ENCODE measurements at places on chromosomes 2 and 18. TPM values are rescaled to one million over a fixed set of nuclear protein-coding genes. Genes with fewer than 3 reads are reported as not detected.
A peak's percentile ranks its signal among the peaks of the same experiment; 100 is the strongest.

Gene ZSWIM2
- not detected for total RNA-seq

GRCh38 chr18:46332921-46333341, 228.7 kb downstream of the HAUS1 start:
- peaks cover 7% of the 10 kb centered on the region for H3K4me1 ChIP-seq
- H3K27me3 ChIP-seq = peaks cover 20% of the 10 kb centered on the region
- DNase-seq = no peak
- no peak overlapping the region for H3K27ac ChIP-seq

Gene LIMS4
- total RNA-seq = not detected

Gene CRYBA2
- not detected for total RNA-seq

Gene TLX2
- total RNA-seq = not detected

DNA sequence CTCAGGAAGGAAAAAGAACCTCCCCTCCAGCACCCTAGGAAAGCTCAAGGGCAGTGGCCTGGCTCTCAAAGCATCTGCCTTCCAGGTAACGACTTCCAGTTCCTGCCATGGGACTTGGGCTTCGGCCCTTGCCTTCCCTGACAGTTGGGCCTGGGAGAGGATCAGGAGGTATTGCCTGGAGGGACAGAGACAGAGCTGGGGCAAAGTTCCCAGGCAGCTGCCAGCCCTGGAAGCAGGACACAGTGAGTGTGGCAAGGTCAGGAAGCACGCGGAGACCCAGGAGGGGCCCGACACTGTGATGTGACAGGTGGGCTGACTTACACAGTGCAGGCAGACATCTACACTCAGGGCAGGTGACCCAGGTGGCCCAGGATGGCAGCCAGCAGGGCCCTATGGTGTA, 87.5 kb upstream of the BOD1L2 start:
- H3K27me3 ChIP-seq = no peaks in the 10 kb centered on the region
- DNase-seq = no peak
- H3K27ac ChIP-seq = no peak overlapping the region
- no peaks in the 10 kb centered on the region for H3K36me3 ChIP-seq
- H3K4me3 ChIP-seq = no peak overlapping the region

GRCh38 chr2:88429929-88430328, 22.6 kb downstream of the FOXI3 start:
- no peaks in the 10 kb centered on the region for H3K4me1 ChIP-seq
- no peaks in the 10 kb centered on the region for H3K27me3 ChIP-seq
- no peak for DNase-seq
- H3K27ac ChIP-seq = no peak overlapping the region
- H3K4me3 ChIP-seq = no peak overlapping the region
- no peaks in the 10 kb centered on the region for H3K36me3 ChIP-seq

- no peaks in the 10 kb centered on the region for H3K27me3 ChIP-seq
- no peak overlapping the region for H3K27ac ChIP-seq
- H3K36me3 ChIP-seq = no peaks in the 10 kb centered on the region
- no peak for DNase-seq
- H3K4me1 ChIP-seq = no peaks in the 10 kb centered on the region
Observed at GRCh38 chr18:44946529-44947113, 265.9 kb downstream of the SETBP1 start.

DNA sequence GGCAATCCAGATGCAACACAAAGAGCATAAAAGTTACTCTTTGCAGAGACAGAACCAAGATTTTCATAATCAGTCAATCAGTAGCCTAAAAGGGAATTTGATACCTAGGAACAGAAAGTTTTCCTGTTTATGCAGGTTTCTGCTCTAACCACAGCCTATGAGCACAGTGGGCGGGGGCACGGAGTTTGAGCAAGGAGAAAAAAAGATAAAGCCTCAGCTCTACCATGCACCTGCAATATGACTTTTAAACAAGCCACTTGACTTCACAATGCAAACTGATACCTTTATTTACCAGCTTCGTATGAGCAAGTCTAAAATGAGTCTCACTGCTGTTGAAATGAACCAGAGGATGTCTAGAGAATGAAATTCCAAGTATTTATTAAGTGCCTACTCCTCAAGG, 5.6 kb upstream of the LRATD1 start:
- no peak overlapping the region for H3K4me3 ChIP-seq
- H3K27ac ChIP-seq = no peak overlapping the region
- no peak for DNase-seq
- no peaks in the 10 kb centered on the region for H3K4me1 ChIP-seq
- no peaks in the 10 kb centered on the region for H3K27me3 ChIP-seq

DNA sequence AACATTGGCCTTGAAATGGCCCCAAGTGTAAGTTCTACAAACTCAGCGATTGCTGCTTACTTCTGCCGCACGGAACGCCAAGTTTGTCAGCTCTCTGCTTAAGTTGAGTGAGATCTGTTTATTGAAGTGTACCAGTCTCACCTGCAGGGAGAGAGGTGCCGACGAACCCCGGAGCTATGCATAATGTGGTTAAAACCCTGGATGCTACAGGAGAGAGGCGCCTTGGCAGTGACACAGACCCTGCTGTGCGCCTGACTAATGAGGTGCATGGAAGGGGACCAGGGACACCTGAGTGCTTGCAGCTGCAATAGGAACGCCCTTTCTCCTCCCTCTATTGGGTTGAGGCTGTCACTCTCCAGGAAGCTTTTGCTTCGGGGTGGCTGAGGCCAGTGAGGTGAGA, 979 bp downstream of the SLC9A2 start:
- DNase-seq = no peak
- H3K27ac ChIP-seq = no peak overlapping the region
- H3K36me3 ChIP-seq = no peaks in the 10 kb centered on the region

Gene SPR
- total RNA-seq = 22.0 TPM

DNA sequence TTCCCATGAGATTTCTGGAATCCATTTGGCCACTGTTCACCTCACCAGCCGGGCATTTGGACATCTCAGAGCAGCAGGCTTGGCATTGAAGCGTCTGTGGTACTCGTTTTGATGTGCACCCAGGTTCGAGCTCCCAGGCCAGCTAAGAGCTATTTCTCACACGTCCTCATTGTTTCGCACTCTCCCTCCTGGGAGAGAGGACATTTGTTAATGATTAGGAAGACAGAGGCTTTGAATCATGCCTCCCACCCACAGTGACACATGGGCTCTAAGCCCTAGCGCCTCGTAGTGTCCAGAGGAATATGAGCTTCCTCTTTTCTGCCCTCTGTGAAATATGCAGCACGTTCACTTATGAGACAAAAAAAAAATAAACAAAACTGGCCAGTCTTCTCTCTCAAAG, 361.8 kb downstream of the RND3 start:
- H3K27me3 ChIP-seq = no peaks in the 10 kb centered on the region
- no peaks in the 10 kb centered on the region for H3K4me1 ChIP-seq
- no peak overlapping the region for H3K4me3 ChIP-seq
- no peaks in the 10 kb centered on the region for H3K36me3 ChIP-seq
- H3K27ac ChIP-seq = no peak overlapping the region

Gene PLEKHA3
- total RNA-seq = 7.2 TPM

Gene CELF4
- total RNA-seq = not detected

DNA sequence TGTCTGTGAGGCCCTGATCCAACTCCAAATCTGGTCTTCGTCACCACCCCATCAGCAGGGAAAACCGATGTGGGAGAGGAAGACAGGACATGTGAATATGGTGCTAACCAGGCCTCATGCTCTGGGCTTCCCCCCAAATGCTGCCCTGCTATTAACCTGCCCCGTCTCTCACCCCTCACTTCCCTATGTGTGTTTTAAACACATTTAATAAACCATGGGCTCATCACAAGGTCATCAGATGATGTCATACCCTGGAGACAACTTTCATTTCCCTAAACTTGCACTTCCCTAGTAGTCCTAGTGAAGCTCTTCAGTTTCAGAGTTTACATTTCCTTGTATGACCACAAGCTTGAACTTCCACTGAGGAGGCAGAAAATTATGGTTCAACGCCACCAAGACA, 49.9 kb downstream of the CD8B2 start:
- no peaks in the 10 kb centered on the region for H3K4me1 ChIP-seq
- no peak overlapping the region for H3K4me3 ChIP-seq
- H3K36me3 ChIP-seq = no peaks in the 10 kb centered on the region
- DNase-seq = no peak

DNA sequence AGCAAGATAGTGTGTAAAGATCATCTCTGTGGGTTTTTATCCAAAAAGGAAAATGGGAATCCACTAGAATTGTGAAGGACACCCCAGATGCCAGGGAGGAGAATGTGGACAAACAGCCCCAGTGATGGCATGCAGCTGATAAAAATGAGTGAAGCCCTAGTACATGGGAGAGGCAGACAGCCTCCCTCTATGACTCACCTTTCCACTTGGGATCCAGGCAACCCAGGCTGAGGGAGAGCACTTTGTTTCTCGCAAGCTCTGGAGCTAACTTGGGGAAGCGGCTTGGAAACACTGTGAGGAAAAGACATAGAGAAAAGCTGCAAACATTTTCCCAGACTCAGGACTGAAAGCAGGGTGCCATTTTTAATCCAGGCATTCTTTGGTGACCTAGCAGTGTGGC, 5.3 kb upstream of the FLACC1 start:
- no peaks in the 10 kb centered on the region for H3K27me3 ChIP-seq
- no peak for DNase-seq
- H3K4me1 ChIP-seq = no peaks in the 10 kb centered on the region
- no peaks in the 10 kb centered on the region for H3K36me3 ChIP-seq
- H3K4me3 ChIP-seq = no peak overlapping the region

GRCh38 chr2:143758629-143759330, 629.6 kb downstream of the ARHGAP15 start:
- DNase-seq = no peak
- no peaks in the 10 kb centered on the region for H3K27me3 ChIP-seq
- H3K4me1 ChIP-seq = no peaks in the 10 kb centered on the region
- no peak overlapping the region for H3K4me3 ChIP-seq
- no peaks in the 10 kb centered on the region for H3K36me3 ChIP-seq

Gene IL18RAP
- 0.22 TPM for total RNA-seq

GRCh38 chr2:7694076-7694985, 777.1 kb downstream of the RNF144A start:
- H3K4me3 ChIP-seq = no peak overlapping the region
- H3K27ac ChIP-seq = no peak overlapping the region
- no peaks in the 10 kb centered on the region for H3K36me3 ChIP-seq
- H3K4me1 ChIP-seq = no peaks in the 10 kb centered on the region
- no peak for DNase-seq

Gene TSGA10
- 11.3 TPM for total RNA-seq

Gene FMNL2
- 100 TPM for total RNA-seq

- H3K27ac ChIP-seq = peak within 1 kb of the TSS; percentile 63
- peak within 1 kb of the TSS; percentile 49 for H3K4me3 ChIP-seq
- H3K36me3 ChIP-seq = no peaks in the 10 kb centered on the region
- DNase-seq = peak; percentile 65
- peaks cover 30% of the 10 kb centered on the region for H3K4me1 ChIP-seq
Observed at GRCh38 chr2:219253753-219254589, at the start of gene TUBA4A. TUBA4A (minus strand) TSS chr2:219253918; CDS start chr2:219253858, 60 bp downstream.

- DNase-seq = no peak
- no peak overlapping the region for H3K4me3 ChIP-seq
- no peaks in the 10 kb centered on the region for H3K4me1 ChIP-seq
- H3K27ac ChIP-seq = no peak overlapping the region
- no peaks in the 10 kb centered on the region for H3K27me3 ChIP-seq
- no peaks in the 10 kb centered on the region for H3K36me3 ChIP-seq
Observed at GRCh38 chr2:71605173-71605641, 151.8 kb downstream of the DYSF start.

Gene STPG4
- total RNA-seq = 2.6 TPM

DNA sequence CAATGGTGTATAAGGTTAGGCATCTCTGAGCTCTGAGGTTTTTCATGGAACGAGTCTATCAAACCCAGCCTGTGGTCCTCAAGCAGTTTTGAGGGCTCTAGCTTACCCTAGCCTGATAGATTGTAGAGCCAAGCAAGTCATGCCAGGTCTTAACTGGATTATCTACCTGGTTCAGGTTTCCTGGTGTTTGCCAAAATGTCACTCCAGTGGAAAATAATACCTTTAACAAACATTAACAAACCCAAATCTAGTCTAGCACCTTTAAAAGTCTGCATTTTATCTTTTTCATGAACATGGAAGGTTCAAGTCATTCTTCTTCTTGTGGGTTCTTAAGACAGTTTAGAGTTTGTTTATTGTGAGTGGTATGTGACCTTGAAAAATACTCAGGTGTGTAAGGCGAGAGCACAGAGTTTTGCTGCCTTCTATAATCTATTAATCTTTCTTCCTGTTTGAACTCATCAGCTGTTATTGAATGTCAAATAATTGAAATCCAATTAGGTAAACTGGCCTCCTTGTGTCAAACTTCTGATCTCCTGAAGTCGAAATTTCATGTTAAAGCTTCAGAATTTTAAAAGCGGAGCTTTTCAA, 13.4 kb upstream of the ADGRF3 start:
- no peak for DNase-seq
- no peaks in the 10 kb centered on the region for H3K27me3 ChIP-seq
- H3K4me1 ChIP-seq = no peaks in the 10 kb centered on the region

Gene SRD5A2
- total RNA-seq = not detected

GRCh38 chr2:20040489-20041172, 10.8 kb downstream of the LAPTM4A start:
- H3K27me3 ChIP-seq = no peaks in the 10 kb centered on the region
- H3K36me3 ChIP-seq = peaks cover 51% of the 10 kb centered on the region
- no peak for DNase-seq
- no peaks in the 10 kb centered on the region for H3K4me1 ChIP-seq
- H3K27ac ChIP-seq = no peak overlapping the region

DNA sequence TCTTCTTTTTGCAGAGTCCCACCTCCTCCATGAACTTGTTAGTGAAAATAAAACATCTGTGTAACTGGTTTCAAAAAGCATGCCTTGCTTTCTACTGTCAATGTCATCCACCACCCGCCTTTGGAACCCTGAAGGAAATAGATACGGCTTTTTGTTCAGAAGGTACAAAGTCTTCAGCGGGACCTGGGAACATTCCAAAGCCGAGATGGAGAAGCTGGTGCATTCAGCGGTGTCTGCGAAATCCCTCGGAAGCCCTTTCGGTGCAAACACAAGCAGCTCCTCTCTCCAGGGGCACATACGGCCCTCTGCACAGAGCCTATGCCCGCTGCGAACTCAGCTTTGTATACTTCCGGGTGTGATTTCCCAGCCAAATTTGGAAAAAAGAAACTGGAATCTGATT, 555.8 kb upstream of the SALL3 start:
- H3K27me3 ChIP-seq = no peaks in the 10 kb centered on the region
- no peak overlapping the region for H3K4me3 ChIP-seq
- no peaks in the 10 kb centered on the region for H3K36me3 ChIP-seq
- H3K4me1 ChIP-seq = no peaks in the 10 kb centered on the region
- DNase-seq = no peak

GRCh38 chr2:863732-864450, 86.8 kb upstream of the SNTG2 start:
- H3K27me3 ChIP-seq = peaks cover 4% of the 10 kb centered on the region
- H3K36me3 ChIP-seq = no peaks in the 10 kb centered on the region
- H3K4me3 ChIP-seq = no peak overlapping the region
- H3K4me1 ChIP-seq = no peaks in the 10 kb centered on the region
- no peak for DNase-seq

All from tibial nerve (tissue), 4 donors.